Heart left ventricle (tissue), 16 donors: ENCODE measurements at places on chromosomes 1 and 21. TPM values are rescaled to one million over a fixed set of nuclear protein-coding genes. Genes with fewer than 3 reads are reported as not detected.

VWA1 gene
- polyA plus RNA-seq: 7.0 TPM

- peak; percentile 55 for DNase-seq
Measured at GRCh38 chr21:33642896-33643657, 776 bp downstream of the ITSN1 start.

DNA sequence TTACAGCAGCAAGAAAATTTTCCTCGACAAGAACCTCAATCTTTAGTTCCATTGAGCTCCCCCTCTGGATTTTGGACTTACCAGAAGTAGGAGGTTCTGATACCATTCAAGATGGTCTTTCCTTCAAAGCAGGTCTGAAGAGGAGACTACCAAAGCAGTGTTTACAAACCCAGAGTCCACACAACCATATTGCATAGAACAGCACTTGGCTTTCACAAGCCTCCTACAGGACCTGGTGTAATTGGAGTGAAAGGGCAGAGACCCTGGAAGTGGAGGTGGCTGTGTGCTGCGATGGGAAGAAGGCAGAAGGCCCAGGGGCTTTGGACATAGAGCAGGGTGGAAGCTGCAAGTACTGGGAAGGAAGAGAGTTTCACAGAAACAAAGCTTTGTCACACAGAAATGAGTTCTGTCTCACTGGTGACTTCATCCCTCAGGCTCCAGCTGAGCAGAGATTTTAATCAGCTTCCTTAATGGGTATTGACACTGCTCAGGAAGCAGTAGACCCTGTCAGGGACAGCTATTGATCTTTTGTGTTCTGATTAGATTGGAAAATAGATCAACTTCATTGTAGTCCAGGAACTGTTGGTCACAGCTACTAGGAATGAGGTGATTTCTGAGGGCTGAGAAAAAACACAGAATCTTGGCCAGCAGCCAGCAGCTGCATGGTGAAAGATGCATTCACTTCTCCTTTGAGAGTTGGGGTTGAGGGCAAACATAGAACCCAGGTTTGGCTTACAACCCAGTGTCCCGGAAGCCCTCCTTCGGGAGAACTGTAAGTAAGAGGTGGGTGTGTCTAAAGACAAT, 124.0 kb downstream of the SYT2 start:
- no peak for DNase-seq

CBR3 gene
- polyA plus RNA-seq: 2.7 TPM

NCMAP gene
- polyA plus RNA-seq: 0.19 TPM

GRCh38 chr1:1937061-1937460, 18.0 kb upstream of the TMEM52 start:
- DNase-seq: peak; percentile 10

SGIP1 gene
- 3.7 TPM for polyA plus RNA-seq

- DNase-seq: no peak
Measured at GRCh38 chr1:230746617-230747016, 571 bp upstream of the CAPN9 start.

DNA sequence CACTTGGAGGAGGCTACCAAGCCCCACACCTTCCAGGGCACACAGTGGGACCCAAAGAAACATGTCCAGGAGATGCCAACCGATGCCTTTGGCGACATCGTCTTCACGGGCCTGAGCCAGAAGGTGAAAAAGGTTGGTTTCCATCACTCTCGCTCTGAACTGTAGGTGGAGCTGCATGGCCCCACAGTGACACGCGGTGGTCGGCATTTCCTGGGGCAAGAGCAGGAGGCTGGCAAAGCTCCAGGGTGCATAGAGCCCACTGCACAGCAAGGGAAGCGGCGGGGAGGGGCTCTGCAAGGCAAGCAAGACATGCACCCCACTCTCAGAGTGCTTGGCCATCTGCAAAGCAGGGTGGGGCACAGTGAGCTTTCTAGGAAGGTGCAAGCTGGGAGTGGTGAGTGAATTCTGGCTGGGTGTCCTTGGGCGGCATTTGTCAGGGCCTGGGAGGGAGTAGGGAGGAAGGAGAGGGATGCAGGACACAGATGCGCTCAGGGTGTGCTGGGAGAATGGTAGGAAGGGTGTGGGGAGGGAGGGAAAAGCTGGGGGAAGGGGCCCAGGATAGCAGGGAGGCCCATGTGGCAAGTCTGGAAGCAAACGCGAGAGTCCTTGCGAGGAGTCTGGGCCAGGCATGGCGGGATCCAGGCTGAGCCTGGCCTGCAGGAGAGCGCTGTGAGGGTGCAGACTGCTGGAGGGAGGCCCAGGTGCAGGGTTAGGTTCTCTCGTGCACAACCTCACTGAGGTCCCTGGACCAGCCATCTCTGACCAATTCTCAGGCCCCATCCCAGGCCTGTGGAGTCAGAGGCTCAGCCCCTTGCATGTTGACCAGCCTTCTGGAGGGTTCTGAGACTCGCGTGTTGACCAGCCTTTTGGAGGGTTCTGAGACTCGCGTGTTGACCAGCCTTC, 11.0 kb downstream of the TRPM2 start:
- no peak for DNase-seq

DNA sequence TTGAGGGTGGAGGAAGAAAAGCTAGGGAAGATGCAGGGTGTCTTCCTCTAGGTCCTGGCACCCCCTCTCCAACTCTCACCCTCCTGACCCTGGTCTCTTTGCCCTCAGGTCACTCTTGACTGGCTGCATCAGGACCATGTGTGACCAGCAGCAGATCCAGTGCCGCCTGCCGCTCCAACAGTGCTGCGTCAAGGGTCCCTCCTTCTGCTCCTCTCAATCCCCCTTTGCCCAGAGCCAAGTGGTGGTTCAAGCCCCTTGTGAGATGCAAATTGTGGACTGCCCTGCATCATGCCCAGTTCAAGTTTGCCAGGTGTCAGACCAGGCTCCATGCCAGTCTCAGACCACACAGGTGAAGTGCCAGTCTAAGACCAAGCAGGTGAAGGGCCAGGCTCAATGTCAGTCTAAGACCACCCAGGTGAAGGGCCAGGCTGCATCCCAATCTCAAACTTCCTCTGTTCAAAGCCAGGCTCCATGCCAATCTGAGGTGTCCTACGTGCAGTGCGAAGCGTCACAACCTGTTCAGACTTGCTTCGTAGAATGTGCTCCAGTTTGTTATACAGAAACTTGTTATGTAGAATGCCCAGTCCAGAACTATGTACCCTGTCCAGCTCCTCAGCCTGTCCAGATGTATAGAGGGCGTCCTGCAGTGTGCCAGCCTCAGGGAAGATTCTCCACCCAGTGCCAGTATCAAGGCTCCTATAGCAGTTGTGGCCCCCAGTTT, 1.8 kb downstream of the KPRP start:
- DNase-seq: no peak

HES2 gene
- polyA plus RNA-seq: 0.12 TPM

DNA sequence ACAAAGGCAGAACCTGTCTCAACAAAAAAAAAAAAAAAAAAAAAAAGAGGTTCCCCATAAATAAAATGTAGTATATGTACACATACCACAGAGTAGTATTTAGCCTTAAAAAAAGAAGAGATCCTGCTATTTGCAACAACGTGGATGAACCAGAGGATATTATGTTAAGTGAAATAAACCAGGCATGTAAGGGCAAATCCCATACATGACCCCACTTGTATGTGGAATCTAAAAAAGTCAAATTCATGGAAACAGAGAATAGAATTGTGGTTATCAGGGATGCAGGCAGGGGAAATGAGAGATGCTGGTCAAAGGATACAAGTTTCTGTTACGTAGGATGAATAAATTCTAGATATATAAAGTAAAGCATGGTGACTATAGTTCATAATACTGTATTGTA, 16.7 kb downstream of the SLC44A3 start:
- DNase-seq: no peak

DNA sequence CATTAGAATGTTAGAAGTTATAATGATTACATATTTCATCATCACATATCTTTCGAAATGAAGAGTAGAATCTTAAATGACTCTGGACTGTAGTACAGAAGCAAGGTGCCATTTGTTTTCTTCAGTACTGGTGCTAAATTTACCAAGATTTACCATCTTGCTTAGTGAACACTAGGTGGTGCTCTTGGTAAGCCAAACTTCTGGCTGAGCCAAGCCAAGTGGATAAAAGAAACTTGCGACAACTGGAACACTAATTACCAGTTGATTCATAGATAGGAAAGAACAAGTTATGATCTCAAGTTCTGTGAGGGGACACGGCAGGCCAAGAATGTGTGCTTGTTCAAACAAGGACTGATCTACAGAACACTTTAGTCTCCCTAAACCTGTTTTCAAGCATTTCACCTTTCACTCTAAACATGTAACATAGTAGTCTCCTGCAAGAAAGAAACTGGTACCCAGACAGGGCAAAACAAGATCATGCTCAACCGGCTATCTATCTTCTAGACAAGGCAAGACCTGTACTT, 19.8 kb downstream of the SPRTN start:
- no peak for DNase-seq

DNA sequence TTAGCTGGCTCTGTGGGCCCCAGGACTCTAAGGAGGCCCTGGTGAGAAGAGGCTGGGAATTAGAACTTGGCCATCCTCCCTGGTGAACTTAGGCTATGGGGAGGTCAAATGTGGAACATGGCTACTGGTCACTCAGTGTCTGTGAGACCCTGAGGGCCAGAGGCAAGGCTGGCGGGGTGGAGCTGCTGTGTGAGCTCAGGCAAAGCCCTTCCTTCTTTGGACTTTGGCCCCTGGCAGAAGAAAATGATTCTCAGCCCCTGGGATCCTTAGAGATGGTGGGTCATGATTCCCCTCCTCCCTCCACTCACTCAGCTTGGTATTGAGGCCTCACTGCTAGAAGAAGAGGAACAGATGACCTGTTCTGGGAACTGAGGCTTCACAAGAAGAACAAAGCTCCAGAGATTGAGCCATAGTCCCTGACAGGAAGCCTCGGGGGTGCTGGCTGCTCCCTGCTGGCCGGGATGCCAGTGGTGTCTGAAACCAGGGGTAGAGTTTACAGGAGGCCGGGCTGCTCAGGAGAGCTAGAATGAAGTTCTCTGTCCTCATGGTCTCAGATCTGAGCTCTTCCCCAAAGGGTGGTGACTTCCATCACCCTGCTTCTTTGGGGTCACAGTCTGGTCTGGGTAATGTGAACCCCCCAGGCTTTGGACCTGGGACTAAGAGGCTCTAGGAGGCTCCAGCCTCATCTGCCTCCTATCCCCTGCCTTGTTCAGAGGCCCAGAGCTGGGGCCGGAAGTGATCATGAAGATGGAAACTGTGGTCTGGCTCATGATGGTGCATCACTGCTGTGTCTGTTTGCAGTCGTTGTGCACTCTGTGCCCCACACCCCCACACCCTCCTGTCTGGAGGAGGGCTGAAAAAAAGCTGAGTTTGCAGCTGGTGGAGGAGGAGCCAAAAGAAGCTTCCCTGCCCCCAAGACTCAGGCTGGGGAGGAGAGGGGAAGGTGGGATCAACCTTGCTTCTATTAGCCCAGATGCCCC, 905 bp downstream of the BTBD19 start:
- peak; percentile 75 for DNase-seq

GRCh38 chr1:155117610-155118009, 10.1 kb upstream of the EFNA1 start:
- DNase-seq: no peak

PRMT6 gene
- 3.8 TPM for polyA plus RNA-seq

DNA sequence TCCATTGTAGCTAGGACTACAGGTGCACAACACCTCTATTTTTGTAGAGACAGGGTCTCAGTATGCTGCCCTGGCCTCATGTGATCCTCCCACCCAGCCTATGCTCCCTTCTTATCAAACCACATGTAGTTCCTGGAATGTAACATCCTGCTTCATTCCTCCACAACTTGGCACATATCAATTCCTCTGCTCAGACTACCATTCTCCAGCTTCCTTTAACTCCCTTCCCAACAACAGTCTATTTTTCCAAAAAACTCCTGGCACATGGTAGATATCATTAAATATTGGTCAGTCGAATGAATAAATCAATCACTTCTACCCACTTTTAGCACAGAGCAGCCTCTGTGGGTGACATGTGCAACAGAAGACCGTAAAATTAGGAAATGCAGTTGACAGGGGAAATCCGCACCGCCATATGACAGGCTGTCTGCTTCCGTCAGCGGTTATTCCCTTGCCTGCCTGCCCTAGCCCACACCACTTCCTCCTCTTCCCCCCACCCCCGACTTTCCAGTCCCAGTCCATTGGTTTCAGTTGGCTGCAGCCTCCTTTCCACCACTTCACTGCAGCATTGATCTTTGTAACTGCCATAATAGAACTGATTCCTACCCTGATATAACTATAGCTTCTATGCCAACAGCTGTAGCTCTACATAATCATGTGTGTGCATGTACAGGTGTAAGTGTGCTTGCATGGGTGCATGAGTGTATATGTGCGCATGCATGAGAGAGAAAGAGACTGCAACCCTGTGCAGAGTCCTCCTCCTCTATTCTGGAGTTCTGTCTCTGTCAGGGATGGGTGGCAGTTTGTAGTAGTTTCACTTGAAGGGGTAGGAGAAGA, 6.8 kb upstream of the AKR1A1 start:
- DNase-seq: peak; percentile 78

ENAH gene
- 17.0 TPM for polyA plus RNA-seq

DNA sequence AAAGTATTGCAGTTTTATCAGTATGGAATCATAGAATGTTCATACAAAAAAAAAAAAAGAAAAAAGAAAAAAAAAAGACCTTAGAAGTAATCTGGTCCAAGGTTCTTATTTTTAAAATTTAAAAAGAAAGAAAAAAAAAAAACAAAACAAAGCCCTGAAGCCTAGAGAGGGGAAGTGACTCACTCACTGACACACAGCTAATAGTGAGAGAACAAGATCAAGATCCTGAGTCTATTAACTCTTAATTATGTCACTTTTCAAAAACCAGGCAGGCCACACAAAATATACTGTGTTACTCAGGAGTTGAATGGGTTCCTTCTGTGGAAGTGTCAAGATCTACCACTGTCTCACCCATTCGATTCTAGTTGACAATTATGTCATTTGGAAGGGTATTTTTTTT, 433.9 kb upstream of the DAB1 start:
- DNase-seq: no peak

- DNase-seq: no peak
Measured at GRCh38 chr1:158324395-158324794, 6.9 kb downstream of the CD1B start.

DYNLT5 gene
- 1.7 TPM for polyA plus RNA-seq

FCRLB gene
- 0.46 TPM for polyA plus RNA-seq

THEM5 gene
- not detected for polyA plus RNA-seq

KCNJ15 gene
- polyA plus RNA-seq: 0.15 TPM

EPHX1 gene
- polyA plus RNA-seq: 22.2 TPM

PPOX gene
- polyA plus RNA-seq: 10.7 TPM

GRCh38 chr1:165738794-165739193, 29.9 kb downstream of the TMCO1 start:
- no peak for DNase-seq

DNA sequence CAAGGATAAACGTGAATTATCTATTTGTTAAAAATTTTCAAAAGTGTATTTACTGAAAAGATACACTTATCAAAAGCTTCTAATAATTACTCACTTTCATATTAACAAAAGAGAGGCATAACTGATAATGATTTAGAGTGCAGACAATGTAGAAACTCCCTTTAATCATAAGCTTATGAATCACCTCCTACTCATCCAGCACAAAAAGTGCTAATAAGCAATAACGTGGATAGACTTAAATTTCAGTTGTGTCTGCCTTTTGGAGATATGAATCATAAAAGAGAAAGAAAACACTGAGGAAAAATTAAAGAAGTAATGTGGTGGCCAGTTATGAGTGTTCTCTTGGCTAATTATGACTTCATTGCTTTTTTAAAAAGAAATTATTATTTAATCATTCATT, 827.6 kb upstream of the B3GALT2 start:
- no peak for DNase-seq
